Upper lobe of right lung (tissue), 1 donor: ENCODE measurements at places on chromosomes 7 and 10. TPM values are rescaled to one million over a fixed set of nuclear protein-coding genes. Genes with fewer than 3 reads are reported as not detected.

DNA sequence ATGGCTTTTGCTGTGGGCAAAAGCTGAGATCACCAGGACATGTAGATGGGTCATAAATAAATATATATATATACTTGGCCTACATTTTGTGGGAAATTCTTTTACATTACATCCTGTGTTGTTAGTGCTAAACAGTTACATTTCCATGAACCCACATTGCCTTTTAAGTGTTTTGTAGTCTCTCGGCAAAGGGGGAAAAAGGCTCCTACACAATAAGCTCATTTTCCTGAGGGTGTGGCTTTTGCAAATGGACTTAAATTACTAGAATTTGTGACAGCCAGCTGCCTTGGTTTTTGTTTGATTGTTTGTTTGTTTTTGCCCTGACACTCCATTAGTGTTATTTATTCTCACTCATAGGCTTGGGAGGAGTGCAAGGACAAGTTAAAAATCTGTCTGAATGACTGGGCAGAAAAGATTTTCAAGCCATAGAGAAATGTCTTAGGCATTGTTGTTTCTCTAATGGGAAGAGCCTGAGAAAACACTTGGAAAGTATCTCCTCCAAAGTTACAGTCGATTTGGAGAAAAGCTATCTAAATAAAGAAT lies 128.8 kb downstream of the DGKB start:
- H3K27ac ChIP-seq = no peak overlapping the region
- no peak for DNase-seq
- no peaks in the 10 kb centered on the region for H3K36me3 ChIP-seq

DNA sequence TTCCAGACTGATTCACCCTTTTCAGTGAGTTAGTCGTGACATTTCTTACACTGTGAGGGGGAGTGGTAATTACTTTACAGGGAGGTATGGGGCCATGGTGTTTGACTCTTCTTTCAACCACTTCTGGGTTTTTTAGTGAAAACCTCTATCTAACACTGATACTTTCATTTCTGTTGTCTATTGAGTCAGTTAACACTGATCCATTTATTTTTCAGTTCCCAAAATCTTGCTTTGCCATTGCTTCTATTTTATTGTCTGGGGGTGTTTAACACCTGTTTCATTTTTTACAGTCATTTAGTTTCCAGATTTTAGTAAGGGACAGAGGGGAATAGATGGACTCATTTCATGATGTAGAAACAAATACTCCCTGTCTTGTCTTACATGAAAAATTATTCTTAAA lies 61.5 kb downstream of the HELLS start:
- H3K4me1 ChIP-seq = no peaks in the 10 kb centered on the region
- no peak overlapping the region for H3K27ac ChIP-seq
- no peaks in the 10 kb centered on the region for H3K36me3 ChIP-seq
- no peak for DNase-seq
- no peak overlapping the region for H3K4me3 ChIP-seq
- no peaks in the 10 kb centered on the region for H3K27me3 ChIP-seq

The ZPBP gene
- not detected for total RNA-seq

The SAMD8 gene
- 23.0 TPM for total RNA-seq

The LLCFC1 gene
- not detected for total RNA-seq

- H3K27ac ChIP-seq = no peak overlapping the region
- no peaks in the 10 kb centered on the region for H3K27me3 ChIP-seq
- no peaks in the 10 kb centered on the region for H3K36me3 ChIP-seq
- no peak for DNase-seq
- H3K4me1 ChIP-seq = peaks cover 6% of the 10 kb centered on the region
- no peak overlapping the region for H3K4me3 ChIP-seq
Measured at GRCh38 chr10:10942441-10942840, 75.2 kb upstream of the CELF2 start.

DNA sequence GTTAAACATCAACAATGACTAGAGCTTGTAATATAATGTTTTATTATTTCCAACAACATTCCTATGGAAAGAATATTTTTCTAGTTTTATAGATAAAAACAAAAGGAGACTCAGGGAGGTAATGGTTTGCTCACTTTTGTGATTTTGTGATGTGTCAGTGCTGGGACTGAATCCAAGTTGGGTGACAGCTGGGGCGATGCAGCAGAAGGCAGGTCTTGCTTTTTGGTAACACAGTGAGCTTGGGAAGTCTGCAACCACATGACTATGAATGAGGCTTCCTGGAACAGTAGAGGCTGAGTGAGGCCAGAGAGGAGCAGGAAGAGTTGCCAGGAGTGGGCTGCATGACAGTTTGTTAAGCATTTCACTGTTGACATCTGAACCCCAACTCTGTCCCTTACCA lies 4.9 kb upstream of the YKT6 start:
- DNase-seq = peak; percentile 6
- no peak overlapping the region for H3K4me3 ChIP-seq
- no peaks in the 10 kb centered on the region for H3K36me3 ChIP-seq
- H3K4me1 ChIP-seq = no peaks in the 10 kb centered on the region
- H3K27me3 ChIP-seq = no peaks in the 10 kb centered on the region
- H3K27ac ChIP-seq = no peak overlapping the region

GRCh38 chr7:99137411-99138180 lies 6.3 kb downstream of the SMURF1 start:
- no peak for DNase-seq
- peaks cover 86% of the 10 kb centered on the region for H3K4me1 ChIP-seq
- H3K4me3 ChIP-seq = no peak overlapping the region
- no peak overlapping the region for H3K27ac ChIP-seq

DNA sequence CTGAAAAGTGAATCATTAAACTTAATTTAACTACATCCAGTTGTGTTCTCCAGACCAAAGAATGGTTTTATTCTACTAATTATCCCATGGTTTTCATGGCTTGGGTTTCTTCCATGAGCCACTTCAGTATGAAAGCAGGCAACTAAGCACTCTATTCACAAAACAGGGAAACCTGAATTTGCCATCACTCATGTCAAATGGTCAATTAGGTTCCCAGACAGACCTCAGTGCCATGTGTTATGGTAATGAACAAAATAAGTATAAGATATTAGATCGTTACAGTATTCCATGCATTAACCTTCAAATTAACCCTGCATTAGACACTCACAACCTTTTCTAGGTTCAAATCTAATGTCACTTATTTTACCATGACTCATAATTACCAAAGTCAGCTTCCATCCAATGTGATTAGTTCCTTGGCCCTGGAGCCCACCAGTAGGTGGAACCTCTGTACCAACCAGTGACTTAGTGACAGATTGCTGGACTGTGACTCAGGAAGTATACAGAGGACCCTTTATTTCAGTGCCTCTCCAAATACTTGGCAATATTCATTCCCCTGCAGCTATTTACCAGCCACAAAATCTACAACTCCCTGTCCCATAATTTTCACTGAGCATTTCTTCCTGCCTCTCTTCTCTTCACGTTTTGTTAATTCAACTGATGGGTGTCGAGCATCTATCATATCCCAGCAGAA lies 1270.2 kb upstream of the SORCS1 start:
- no peaks in the 10 kb centered on the region for H3K4me1 ChIP-seq
- H3K27ac ChIP-seq = no peak overlapping the region
- H3K4me3 ChIP-seq = no peak overlapping the region
- no peaks in the 10 kb centered on the region for H3K27me3 ChIP-seq
- H3K36me3 ChIP-seq = no peaks in the 10 kb centered on the region
- DNase-seq = no peak

- H3K27ac ChIP-seq = no peak overlapping the region
- H3K36me3 ChIP-seq = no peaks in the 10 kb centered on the region
- no peaks in the 10 kb centered on the region for H3K27me3 ChIP-seq
- no peak overlapping the region for H3K4me3 ChIP-seq
Measured at GRCh38 chr7:128879939-128880746, 17.5 kb downstream of the ATP6V1F start.

The CACNB2 gene
- 4.2 TPM for total RNA-seq
